ENCODE measurements at places on chromosomes 4 and X.
A peak's percentile ranks its signal among the peaks of the same experiment; 100 is the strongest.

DNA sequence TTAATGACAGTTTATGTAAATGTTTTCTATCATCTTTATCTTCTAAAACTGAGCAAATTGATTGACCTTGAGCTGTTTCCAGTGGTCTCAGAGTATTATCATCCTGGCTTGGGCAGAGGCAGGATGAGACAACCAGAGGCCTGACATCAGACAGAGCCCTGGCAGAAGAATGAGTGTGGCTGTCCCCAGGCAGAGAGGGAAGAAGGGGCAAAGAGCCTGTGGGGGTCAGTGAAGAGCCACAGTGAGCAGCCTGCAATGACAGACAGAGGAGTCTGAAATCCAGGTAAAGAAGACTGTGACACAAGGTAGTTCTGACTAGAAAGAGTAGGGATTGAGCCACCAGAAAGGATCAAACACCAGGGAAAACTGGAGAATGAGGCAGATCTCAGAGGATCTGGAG is 182.4 kb upstream of the ARSJ start:
- DNase-seq, result no peak

DNA sequence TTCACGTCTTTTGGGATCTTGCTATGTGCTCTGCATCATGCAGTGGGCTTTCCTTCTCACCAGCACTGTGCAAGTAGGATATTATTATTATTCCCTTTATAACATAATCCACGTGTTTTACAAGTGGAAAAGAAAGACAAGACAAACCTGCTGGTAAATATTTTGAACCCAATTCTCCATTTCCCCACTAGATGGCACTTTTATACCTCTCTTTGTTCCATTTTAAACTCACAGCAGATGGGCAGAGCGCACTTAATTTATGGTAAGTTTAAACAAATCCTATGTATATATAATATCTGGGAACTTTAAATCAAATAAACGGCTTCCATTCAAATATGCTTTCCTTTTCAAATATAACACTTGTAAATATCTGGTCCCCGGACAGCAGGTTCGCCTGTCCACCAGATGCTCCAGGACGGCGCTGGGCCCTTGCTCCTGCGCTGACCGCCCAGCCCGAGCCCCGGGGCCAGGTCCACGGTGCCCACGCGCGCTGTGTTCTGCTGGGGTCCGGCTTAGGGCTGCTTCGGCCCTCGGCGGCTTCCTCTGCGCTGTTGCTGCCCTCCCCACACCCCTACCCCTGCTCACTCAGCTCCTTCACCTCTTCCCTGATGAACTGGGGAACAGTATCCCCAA is 31.1 kb downstream of the F11 start:
- DNase-seq, result no peak

- no peak for DNase-seq
Observed at GRCh38 chr4:164888096-164888715, 11.2 kb downstream of the APELA start.

GRCh38 chrX:10278716-10279115 is 121.9 kb downstream of the CLCN4 start:
- no peak for DNase-seq

- no peak for DNase-seq
Observed at GRCh38 chr4:126221717-126222340, 907.1 kb downstream of the FAT4 start.

- DNase-seq, result no peak
Observed at GRCh38 chrX:129233786-129234185, 289.5 kb downstream of the SMARCA1 start.

- no peak for DNase-seq
Observed at GRCh38 chrX:86295293-86295692, 147.0 kb downstream of the DACH2 start.

GRCh38 chr4:105631818-105632400 is 76.6 kb downstream of the INTS12 start:
- DNase-seq, result no peak

DNA sequence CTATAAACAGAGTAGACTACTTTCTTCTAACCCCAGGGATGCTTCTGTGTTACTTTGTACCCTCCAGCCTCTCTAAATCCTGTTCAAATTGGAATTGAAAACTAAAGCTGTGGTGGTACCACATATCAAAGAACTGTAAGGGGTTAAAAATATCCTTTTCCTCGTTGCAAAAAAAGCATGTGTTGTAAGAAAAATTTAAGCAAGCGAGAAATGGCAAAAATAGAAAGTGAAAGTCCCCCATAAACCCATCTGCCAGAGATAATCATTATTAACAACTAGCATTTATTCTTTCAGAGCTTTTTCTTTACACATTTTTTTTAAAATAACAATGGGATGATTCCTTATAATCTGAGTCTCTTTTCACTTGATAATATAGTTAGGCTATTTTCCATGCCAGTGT is 40.6 kb downstream of the TMEM164 start:
- no peak for DNase-seq

- no peak for DNase-seq
Observed at GRCh38 chr4:14877246-14878225, 124.7 kb upstream of the CPEB2 start.

- no peak for DNase-seq
Observed at GRCh38 chr4:1026115-1026514, 14.7 kb downstream of the FGFRL1 start.

GRCh38 chr4:51870441-51871188 is 27.7 kb downstream of the DCUN1D4 start:
- no peak for DNase-seq

- no peak for DNase-seq
Observed at GRCh38 chr4:37917388-37917787, 26.5 kb downstream of the TBC1D1 start.

DNA sequence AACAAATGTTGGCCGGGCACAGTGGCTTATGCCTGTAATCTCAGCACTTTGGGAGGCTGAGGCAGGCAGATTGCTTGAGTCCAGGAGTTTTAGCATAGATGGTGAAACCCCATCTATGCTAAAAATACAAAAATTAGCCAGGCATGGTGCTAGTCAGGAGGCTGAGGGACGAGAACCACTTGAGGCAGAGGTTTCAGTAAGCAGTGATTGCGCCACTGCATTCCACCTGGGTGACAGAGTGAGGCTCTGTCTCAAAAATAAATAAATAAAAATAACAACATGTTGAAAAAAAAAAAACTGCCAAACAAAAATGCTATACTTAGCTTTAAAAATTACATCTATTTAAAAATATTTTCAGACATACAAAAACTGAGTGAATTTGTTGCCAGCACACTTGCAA is 374.2 kb upstream of the SMIM31 start:
- DNase-seq, result no peak

- no peak for DNase-seq
Observed at GRCh38 chr4:73520821-73521220, 39.3 kb downstream of the AFM start.

DNA sequence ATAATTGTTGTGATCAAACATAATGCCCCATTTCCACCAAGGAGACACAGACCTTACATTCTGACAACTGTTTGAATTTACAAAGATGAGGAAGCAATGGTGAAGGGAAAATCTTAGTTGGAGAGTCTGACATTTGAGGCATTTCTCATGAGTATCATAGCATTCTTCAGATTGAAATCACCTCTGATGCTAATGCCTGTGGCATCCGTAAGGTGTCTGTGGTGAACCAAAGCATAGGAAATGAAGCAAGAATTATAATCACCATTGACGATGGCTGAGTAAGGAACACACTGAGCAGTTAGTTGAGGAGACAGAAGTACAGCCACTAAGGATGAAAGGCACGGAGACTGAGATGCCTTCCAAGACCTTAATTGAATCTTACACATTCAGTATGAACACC is 575.7 kb downstream of the TRIML1 start:
- DNase-seq, result no peak

DNA sequence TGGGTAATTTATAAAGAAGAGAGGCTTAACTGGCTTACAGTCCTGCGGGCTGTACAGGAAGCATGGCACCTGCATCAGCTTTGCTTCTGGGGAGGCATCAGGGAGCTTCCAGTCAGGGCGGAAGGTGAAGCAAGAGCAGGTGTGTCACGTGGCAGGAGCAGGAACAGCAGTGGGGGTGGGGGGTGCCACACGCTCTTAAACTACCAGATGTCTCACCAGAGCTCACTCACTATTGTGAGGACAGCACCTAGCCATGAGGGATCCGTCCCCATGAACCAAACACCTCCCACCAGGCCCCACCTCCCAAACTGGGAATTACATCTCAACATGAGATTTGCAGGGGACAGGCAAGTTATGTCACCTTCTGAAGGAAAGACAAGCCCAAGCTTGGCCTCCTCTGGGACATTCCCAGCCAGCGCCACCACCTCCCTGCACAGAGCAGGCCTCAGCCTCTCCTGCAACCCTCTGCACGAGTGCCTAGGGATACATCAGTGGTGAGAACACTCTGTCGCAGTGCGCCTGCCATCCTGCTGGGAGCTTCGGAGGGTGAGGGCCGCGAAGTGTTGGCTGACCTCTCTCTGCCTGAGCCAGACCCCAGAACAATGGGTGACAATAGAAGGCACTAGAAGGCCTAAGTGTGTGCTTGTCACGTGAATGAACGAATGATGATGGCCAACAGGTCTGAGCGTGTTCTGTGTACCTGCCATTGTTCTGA is 244.3 kb downstream of the EVC2 start:
- DNase-seq, result no peak

DNA sequence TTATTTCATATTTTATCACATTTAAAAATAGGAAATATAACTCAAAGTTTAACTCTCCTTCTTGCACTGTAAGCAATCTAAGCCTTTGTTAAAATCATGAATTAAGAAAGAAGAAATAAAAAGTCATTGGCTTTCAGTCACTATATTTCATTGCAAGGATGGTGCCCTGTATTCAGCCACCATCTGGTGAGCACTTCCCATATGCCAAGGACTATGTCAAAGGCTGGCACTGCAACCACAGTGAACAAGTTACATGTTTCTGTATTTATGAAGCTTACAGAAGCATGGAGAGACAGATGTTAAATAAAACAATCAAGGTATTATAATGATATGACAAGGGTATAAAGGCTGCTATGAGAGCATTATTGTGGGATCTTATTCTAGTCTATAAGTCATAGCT is 68.6 kb downstream of the PRKG2 start:
- no peak for DNase-seq

- DNase-seq, result peak; percentile 47
Observed at GRCh38 chr4:25792200-25792791, 70.5 kb downstream of the SEL1L3 start.

Measured in vagina (tissue), 2 donors.